ENCODE measurements at places on chromosomes 7 and 10.

GRCh38 chr7:130207642-130208041 lies at the start of gene SSMEM1:
Gene SSMEM1 (plus strand): TSS chr7:130207860. CDS start chr7:130207911, 51 bp downstream.
- no peak for DNase-seq

DNA sequence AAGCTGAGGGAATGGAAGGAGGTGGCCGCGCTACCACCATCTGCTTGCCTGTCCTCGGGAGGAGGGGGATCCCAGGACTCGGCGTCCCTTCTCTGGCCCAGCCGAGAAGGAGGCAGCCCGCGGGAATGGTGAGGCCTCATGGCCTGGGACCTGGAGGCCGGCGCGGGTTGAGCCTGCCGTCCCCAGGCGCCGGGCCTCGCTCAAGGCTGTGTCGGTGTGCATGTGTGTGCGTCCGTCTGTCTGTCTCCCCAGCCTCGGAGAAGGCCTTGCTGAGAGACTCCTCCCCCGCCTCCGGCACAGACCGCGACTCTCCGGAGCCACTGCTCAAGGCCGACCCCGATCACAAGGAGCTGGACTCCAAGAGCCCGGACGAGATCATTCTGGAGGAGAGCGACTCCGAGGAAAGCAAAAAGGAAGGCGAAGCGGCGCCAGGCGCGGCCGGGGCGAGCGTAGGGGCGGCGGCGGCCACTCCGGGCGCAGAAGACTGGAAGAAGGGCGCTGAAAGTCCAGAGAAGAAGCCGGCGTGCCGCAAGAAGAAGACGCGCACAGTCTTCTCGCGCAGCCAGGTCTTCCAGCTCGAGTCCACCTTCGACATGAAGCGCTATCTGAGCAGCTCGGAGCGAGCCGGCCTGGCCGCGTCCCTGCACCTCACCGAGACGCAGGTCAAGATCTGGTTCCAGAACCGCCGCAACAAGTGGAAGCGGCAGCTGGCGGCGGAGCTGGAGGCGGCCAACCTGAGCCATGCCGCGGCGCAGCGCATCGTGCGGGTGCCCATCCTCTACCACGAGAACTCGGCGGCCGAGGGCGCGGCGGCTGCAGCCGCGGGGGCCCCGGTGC lies 1.3 kb downstream of the HMX3 start:
- DNase-seq = no peak

DNA sequence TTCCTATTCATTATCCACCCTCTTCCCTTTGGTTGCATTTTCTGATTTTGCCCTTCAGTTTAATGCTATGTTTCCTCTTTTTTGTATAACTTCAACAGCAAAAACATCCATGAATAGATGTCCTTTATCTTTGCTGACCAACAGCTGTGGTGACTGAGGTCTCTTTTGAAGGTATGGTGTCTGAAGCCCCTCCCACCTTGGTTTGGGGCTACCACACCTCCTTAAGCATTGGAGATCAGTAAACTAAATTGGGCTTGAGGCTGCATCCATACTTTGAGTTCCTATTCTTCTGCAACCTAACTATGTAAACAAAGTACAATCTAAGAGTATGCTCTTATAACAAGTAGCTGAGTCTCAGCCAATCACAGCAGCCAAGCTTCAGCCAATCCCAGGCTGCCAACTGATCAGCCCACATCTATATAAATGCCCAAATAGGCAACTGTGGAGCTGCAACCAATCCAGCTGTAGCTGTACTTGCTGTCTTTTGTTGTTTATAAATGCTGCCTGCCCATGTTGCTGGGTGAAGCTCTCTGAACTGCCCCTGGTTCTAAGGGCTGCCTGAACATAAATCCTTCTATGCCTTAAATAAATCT lies 69.4 kb upstream of the PDLIM1 start:
- DNase-seq = no peak

DNA sequence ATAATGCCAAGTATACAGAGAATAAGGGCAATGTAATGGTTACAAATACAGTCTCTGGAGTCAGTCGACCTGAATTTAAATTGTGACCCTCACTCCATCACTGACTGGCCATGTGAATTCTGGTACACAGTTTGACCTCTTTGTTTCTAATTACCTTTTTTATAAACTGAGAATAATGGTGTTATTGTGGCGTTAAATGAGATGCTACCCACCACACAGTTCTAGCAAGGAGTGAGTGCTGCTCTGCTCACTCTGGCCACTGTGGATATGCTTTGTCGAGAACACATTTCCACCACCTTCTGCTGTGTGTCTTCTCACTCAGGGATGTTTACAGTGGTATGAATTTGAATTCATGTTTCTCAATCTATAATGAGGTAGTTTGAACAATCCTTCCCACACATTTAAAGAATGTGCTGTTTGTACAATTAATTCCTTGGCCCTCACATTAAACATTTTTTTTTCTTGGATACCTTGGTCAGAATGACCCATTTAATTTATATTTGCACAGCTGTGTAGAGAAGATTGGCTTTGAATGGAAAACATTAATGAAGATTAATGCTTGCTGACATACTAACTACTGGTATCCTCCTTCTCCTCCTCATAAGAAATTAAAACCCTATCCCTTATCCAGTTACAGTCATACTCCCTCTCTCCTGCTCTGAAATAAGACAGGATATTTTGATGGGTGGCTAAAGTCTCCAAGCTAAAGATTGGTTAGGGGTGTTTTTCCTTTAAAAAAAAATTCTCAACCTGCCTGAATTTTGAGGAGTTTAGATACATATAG lies 42.4 kb downstream of the PLCE1 start:
- no peak for DNase-seq

- DNase-seq = no peak
Observed at GRCh38 chr7:100509231-100509630, 25.5 kb downstream of the NYAP1 start.

DNA sequence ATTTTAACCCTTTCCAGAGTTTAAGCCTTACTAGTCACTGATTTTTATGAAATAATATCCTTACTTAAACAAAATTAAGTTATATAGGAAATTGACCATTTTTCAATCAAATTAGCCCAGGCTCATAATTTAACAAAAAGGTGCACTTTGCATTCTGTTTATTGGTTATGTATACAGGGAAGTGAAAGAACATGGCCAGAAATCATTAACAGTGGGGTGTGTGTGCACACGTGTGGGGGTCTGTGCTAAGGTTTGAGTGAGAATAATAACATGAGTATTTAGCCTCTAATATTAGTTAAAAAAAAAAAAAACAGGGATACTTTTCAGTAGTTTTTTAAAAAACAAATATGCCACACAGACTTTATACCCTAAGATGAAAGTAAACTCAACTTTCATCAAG lies 510.5 kb upstream of the PFKP start:
- DNase-seq = no peak

- no peak for DNase-seq
Observed at GRCh38 chr7:122014697-122015096, 129.4 kb downstream of the AASS start.

DNA sequence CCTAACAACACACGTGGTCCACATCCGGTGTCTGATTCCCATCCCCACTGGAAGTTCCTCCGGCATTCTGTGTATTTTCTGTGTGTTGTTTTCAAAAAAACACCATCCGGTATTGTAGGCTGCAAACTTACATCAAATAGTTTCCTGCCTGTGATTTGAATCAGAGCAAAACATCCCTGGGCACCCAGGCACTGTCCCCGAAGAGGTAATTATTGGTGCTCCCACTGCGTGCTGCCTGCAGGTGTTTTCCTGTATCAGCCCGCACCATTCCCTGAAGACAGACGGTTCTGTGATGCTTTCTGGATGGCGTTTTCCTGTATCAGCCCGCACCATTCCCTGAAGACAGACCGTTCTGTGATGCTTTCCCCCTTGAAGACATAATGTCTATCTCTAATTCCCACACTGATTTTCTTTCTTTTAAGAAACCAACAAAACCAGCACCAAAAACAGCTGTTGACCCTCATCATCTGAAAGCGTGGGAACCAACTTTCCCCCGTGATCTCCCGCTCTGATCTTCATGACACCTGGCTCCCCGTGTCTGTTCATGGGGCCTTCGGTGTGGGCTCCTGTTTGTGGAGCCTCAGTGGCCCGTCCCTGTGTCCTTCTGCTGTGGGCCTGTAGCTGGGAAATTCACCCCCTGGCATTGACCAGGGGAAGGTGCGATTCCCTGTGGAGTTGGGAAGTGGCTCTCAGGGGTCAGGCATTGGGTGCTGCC lies 205.3 kb downstream of the ADARB2 start:
- no peak for DNase-seq

DNA sequence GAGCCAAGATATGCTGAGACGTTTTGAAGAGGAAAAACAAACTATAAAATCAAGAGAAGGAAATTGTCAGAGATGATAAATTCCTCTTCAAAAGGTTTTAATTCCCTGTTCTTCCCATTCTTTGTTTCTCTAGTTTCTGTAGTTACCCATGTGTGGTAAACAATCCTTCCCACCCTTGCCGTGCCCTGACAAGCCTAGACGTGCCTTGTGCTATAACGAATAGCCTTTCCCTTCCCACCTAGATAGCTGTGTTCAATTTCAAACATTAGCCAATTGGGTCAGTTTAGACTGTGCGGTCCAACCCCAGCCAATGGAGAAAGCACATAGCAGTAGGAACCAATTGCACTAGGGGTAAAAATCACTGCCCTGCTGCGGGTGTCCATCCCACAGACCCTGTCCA lies 138.1 kb downstream of the RALA start:
- no peak for DNase-seq

- DNase-seq = no peak
Observed at GRCh38 chr10:120927352-120927751, 76.2 kb downstream of the WDR11 start.

- no peak for DNase-seq
Observed at GRCh38 chr7:135100856-135101255, 47.0 kb upstream of the TMEM140 start.

DNA sequence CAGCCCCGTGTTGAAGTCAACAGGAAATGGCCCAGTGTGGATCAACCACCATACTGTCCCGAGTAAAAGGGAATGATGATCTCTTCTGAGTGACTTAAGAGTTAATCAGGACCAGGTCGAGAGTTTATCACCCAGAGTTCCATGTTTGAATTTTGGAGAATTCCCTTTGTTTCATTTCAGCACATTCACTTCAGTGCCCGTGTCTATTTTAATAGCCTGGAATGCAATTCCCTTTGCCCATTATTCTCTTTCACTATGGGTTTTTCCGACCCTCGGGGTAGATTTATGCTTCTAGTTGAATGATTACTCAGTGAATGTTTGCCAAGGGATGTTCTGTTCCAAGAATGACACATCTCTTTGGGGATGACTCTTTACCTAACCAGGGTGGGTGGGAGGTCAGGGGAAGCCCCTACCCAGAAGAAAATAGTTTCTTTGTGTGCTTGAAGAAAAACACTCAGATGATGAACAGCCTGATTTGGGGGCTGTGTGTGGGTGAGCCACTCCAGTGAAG lies 594.9 kb downstream of the INHBA start:
- no peak for DNase-seq

DNA sequence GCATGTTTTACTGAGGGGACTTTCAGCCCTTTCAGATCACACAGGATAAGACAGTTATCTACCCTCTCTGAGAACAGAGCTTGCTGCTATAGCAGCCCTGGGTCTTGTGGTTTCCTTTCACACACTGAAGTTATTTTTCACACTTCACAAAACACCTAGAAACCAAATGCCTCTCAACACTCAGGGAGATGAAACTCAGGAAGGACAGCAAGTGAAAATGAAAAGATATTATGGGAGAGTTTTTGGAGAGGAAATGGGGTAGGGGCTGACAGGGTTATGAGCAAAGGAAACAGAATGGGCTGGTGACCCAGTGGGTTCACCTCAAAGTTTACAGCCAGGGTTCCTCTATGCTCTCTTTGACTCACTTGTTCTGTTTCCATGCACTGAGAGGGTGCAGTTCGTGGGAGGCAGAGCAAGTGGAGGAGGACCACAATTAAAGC lies 17.0 kb upstream of the GIMAP2 start:
- peak; percentile 87 for DNase-seq

DNA sequence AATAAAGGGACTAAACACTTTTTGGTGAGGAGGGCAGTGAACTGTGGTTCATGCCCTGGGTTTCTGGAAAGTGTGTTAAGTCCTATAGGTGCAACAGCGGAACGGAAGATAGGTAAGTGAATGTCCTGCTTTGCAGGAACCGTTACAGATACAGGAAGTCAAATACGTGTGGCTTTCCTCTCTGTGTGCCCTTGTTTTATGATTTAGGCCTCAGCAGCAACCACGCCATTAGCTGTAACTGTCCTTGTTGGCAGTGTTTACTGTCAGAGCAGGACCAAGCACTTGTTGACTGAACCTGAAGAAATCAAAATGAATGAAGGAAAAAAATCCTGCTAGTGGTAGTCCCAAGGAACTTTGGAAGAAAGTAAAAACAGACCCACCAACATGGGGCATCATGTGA lies 150.3 kb downstream of the PIP4K2A start:
- DNase-seq = no peak
